GM06990 (cell line): ENCODE measurements at places on chromosomes 3 and 15.

DNA sequence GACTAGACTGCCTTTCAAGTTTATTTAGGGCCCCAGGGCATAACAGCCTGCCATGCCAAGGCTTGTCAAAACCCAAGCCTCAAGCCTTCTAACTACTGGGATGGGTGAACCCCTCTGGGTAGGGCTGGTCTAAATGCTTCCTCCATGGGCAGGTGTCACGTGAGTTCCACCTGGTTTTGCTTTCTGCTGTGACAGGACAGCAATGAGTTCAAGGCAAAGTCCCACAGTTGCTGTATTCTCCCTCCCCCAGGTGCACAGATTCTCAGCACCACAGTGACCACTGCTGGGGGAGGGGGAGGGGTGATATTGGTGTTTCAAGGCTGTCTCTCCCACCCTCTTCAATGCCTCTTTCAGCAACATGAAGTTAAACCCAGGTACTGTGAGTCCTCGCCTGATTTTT lies 46.9 kb upstream of the UBE2Q2 start:
- DNase-seq = no peak

GRCh38 chr3:153767601-153768560 lies 353.3 kb upstream of the ARHGEF26 start:
- DNase-seq = no peak

- no peak for DNase-seq
These were observed 58.2 kb downstream of the ZNF445 start for GRCh38 chr3:44419116-44419922.

- DNase-seq = no peak
These were observed 66.0 kb downstream of the STAC start for GRCh38 chr3:36446276-36446675.

DNA sequence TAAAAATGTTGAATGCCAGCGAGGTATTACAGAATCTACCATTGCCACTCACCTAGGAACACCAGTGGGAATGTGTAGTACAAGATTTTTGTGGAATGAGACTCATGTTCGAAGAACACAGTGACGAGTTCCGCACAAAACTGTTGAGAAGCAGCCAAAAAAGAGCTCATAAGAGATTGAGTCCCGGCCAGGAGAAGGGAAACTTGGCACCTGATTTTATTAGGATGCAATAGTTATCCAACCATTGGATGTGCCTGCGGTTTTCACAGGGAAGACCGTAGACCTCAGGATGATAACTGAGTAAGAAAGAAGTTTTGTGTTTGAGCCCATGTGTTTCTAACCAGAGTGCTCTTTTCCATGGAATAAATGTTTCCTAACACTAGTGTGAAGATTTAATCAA lies 88.9 kb downstream of the PTPRG start:
- no peak for DNase-seq

- DNase-seq = no peak
These were observed 88.4 kb upstream of the GALNT15 start for GRCh38 chr3:16085884-16086608.

GRCh38 chr15:89118481-89118989 lies 30.3 kb downstream of the ABHD2 start:
- no peak for DNase-seq

DNA sequence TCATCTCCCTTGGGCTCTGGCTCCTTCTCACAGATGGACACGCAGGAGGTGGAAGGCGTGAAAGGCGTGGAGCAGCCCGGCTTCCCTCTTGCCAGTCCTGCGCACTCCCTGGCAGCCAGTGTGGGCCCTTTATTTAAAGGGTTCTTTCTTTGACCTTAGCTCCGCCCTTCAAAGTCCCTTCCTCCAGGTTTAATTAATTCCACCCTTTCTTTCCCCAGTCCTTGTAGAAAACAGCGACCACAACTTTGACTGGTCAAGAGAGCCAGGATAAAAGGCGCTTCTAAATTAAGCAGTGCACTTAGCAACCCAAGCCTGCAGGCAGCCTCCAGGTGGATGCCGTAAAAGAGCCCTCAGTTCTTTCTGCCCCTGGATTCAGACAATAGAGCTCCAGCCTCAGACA lies at the start of gene HDC:
HDC (minus strand) TSS at position 107 of the 400 bp plus-strand sequence; CDS start at position 4, 103 bp downstream.
- no peak for DNase-seq

DNA sequence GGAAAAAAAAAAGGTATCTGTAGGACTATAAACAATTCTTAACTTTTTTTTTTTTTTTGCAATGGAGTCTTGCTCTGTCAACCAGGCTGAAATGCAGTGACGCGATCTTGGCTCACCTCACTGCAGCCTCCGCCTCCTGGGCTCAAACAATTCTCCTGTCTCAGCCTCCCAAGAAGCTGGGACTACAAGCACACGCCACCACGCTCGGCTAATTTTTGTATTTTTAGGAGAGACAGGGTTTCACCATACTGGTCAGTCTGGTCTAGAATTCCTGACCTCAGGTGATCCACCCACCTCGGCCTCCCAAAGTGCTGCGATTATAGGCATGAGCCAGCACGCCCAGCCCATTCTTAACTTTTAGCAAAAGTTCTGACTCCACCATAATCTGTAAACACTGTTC lies 50.5 kb downstream of the TRPM7 start:
- no peak for DNase-seq

DNA sequence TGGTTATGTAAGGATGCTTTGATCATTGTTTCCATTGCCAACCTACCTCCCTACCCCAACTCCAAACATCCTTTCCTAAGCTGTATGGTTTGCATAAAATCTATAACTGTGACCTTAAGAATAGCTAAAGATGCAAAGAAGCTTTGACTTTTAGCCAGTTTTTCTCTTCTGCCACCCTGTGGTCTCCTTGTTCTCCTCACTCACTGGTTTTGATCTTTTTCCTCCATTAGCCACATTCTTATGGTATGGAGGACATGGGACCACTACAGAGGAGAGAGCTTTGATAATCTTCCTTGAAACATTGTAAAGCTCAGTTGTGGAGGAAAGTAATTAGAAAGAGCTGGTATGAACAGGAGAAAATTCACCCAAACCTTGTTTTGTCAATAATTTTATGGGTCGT lies 115.9 kb downstream of the NEK11 start:
- no peak for DNase-seq

GRCh38 chr3:125403789-125404188 lies 28.7 kb upstream of the ZNF148 start:
- no peak for DNase-seq

DNA sequence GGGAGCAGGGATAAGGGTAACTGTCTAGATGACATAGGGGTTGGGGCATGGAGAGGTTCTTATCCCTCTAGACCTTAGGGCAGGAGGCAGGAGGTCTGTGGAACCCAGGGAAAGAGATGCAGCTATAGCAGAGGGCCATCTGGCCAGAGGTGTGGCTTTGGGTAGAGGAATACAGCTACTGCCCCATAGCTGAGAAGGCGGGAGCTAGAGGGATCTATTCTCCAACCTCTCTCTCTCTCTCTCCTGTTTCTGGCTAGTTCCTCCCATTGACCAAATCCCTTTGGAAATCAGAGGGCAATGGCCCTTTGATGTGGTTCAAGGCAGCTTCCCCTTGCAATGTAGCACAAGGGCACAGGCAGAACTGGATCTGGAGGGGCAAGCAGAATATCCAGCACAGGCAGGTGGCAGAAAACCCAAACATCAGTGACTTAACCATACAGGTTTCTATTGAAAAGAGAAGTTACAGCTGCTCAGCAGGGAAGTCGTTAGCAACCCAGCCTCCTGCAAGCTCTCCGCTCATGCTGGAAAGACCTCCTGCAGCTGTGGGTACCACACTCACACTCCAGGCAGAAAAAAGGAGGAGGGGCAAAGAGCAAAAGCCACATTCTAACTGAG lies 22.3 kb upstream of the LMOD3 start:
- DNase-seq = no peak

DNA sequence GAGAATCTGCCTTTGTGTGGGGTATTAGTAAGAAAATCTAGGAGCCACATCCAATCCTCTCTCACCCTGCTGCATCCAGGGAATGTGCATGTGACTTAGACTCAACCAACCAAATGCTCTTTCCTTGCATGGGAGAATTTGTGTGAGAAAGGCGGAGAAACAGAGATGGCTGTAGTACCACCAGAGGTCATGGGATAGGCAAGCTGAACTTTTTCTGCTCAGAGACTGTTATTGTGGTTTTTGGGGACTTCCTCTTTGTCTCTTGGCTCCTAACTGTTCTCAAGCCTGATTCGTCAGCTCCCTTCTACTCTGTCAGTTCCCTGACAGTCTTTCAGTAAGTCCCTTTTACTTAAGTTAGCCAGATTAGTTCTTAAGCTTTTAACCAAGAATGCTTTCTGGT lies 2.6 kb upstream of the ZSCAN2 start:
- peak; percentile 40 for DNase-seq

- DNase-seq = no peak
These were observed 104.5 kb downstream of the ADCY5 start for GRCh38 chr3:123344175-123344906.

- no peak for DNase-seq
These were observed 44.9 kb downstream of the OXSR1 start for GRCh38 chr3:38210141-38210757.

GRCh38 chr3:165800970-165801369 lies 36.3 kb downstream of the BCHE start:
- DNase-seq = peak; percentile 26

DNA sequence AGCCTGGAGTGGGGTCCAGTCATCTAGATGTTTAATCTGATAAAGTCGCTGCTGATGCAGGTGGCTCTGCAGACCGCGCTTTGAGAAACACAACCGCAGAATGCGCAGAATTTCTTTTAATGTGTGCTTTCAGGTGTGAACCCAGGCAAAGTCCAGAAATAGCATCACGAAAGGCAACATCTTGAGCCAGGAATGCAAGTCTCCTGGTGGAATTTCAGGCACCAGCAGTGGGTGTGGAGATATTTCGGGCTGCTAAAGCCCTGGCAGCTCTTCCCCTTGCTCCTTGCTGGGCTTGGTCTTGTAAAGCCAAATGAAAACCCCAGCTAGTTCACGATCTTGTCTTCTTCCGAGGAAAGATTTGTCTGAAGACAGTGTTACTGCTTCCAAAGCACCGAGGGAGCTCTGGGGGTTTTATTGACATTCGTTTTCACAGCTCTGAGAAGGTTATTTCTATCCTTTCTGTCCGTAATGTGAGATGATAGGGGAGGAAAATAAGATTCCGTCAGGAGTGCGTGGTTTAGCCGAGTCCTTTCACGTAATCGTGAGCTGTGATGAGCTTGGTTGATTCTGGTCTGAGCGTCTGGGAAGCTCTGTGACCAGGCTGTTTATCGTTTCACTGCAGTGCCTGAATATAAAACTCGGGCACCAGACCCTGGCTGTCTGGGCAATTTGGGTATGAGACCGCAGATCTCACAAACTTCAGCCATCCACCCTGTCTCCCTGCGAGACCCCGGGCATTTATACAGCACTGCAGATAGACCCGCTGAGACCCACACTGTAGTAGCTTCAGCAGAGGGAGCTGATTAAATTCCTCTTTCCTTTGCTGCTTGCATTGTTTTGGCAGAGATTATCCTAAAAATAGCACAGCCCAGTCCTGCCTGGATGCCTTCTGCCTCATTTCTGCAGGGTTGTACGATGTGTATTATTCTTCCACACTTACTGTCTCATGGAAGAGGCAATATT lies 67.0 kb upstream of the SLC25A26 start:
- DNase-seq = no peak

GRCh38 chr3:178084938-178085816 lies 451.1 kb upstream of the KCNMB2 start:
- DNase-seq = no peak

DNA sequence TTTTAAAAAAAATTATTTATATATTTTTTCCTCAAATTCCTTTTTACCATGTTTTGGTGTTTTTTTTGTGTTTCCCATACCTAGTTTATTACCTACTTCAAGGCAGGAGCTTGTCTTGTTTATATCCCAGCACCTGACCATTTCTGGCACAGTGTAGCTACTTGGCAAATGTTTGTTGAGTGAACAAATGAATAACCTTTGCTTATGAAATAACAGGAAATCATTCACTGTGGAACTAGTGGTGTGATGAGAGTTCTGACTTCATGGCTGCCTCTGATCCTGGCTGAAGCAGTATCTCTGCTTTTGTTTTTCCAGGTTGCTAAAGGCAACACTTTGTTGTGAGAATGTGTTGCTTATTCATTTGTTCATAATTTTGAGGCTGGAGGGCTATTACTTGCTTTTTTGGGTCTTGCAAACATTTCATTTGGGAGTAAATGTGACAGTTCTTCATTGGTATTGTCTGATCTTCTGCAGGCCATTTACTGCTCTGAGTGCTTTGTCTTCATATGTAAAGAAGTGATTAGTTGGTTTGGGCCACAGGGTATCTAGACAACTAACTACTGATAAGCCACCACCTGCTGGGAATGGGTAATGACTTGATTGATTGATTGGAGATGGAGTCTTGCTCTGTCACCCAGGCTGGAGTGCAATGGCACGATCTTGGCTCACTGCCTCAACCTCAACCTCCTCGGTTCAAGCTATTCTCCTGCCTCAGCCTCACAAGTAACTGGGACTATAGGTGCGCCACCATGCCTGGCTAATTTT lies 5.7 kb downstream of the RAD54L2 start:
- DNase-seq = no peak

DNA sequence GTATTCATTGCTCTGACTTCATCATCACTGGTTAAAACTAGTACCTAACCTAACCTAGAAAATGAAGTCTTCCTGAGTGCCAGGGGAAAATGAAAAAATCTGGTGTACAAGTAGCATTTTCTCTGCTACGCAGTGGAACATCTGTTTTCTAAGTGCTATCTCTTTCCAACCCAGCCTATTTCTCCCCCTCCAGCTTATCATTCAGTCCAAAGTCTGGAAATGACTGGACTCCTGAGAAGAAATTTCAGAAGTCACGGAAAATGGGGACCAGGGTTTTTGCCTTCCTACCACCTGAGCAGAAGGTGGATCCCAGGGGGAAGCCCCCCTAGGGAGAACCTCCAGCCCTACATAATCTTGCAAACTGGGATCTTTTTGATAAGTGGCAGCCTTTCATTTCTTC lies 9.6 kb upstream of the GLCE start:
- DNase-seq = no peak

DNA sequence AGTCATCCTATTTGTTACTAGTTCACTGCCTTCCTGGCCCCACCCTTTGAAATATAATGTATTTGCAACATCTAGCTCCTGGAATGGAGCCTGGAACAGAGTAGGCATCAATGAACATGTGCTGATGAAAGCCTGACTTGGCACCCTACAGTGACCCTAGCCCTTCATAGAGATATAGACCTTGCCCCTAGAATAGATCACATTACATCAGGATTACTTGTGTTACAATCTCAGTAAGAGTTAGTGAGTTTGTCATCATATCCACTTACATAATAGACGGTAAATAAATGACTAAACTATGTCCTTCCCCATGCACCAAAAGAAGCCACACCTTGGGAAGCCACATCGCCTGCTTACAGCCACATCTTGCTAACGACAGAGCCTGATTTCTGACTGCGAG lies 110.5 kb upstream of the WNT5A start:
- no peak for DNase-seq

- no peak for DNase-seq
These were observed 43.4 kb downstream of the GPR160 start for GRCh38 chr3:170081079-170081741.

GRCh38 chr15:51841406-51842040 lies 12.1 kb downstream of the TMOD3 start:
- DNase-seq = no peak

GRCh38 chr3:182212479-182213076 lies 500.9 kb downstream of the SOX2 start:
- DNase-seq = no peak

- DNase-seq = no peak
These were observed 14.4 kb upstream of the FAM3D start for GRCh38 chr3:58680879-58681525.
